ENCODE measurements at places on chromosomes 6 and 20.

- DNase-seq, result no peak
Measured at GRCh38 chr6:106783640-106784566, 154.5 kb downstream of the QRSL1 start.

DNA sequence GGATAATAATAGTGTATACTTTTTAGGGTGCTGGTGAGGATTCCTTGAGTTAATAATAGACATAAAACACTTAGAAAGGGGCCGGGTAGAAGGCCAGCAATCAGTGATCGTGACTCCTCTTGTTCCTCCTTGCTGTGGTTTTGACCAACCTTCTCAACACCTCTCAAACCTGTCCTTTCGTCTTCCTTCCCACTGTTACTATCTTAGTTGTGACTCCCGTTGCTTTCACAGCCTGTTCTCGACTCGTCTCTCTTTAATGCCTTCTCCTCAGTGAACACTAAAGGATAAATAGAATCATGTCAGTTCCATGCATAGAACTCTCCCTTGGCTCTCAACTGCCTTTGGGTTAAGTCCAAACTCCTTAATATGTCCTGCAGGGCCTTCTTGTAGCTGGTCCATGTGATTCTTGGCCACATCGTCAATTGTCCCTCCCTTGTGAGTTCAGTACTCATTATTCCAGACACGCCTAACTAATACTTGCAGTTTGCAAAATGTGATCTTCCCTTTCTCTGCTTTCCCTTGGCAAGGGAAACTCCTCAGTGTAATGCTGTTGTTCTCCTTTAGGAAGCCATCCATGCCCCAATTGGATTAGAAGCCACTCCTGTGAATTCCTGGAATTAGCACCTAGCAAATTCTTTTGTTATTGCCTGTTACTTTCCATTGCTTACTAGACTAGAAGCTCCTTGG lies 164.9 kb downstream of the UTRN start:
- no peak for DNase-seq

GRCh38 chr6:156916130-156916801 lies 139.1 kb downstream of the ARID1B start:
- DNase-seq, result no peak

DNA sequence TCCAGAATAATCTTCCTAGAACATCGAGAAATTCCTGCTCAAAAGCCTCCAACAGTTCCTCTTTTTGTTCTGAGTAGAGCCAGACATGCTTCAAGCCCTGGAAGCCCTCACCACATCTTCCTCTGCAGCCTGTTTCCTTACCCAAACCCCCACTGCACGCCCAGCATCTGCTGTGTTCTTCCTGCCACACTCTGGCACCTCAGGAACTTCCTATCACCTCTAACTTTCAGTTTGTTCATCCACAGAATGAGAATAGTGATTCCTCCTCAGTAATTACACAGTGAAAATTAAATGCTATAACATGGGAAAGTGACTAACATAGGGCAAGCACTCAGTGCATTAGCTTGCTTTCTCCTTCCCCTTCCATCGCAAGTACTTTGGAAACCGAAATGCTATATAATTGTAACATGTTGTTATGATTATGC lies 26.3 kb downstream of the C6orf89 start:
- DNase-seq, result no peak
